DND-41 (cell line): ENCODE measurements at places on chromosomes 11 and 22.
A peak's percentile ranks its signal among the peaks of the same experiment; 100 is the strongest.

- peak; percentile 82 for DNase-seq
These were observed 4.3 kb upstream of the OSBPL5 start for GRCh38 chr11:3169255-3170043.

DNA sequence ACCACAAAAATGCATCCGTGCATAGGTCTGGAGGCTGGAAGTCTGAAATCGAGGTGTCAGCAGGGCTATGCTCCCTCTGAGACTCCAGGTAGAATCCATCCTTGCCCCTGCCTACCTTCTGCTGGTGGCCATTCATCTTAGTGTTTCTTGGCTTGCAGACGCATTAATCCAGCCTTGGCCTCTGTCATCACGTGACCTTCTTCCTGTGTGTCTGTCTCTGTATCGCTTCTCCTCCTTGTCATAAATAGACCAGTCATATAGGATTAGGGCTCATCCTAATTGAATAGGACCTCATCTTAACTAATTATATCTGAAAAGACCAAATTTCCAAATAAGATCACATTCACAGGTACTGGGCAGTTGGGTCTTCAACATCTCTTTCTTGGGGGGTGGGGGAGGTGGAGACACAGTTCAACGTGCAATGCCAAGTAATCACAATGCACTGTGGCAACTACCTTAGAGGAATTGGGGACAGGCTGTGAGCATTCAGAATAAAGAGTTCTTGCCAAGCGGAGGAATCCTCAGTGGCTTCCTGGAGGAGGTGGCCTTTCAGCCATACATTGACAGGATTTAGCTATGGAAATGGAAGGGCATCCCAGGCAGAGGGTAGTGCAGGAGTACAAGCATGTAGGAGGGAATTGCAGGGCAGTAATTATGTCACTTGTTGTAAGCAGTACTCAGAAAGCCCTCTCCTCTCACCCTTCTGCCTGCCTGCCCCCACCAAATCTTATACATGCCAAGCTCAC lies 96.2 kb upstream of the SYT13 start:
- no peak for DNase-seq

- no peak for DNase-seq
These were observed 6.5 kb upstream of the CSTPP1 start for GRCh38 chr11:46930089-46930488.

GRCh38 chr22:33873666-33874065 lies 46.6 kb downstream of the LARGE1 start:
- DNase-seq, result no peak

- no peak for DNase-seq
These were observed 241.4 kb downstream of the TTC28 start for GRCh38 chr22:28438183-28438768.

DNA sequence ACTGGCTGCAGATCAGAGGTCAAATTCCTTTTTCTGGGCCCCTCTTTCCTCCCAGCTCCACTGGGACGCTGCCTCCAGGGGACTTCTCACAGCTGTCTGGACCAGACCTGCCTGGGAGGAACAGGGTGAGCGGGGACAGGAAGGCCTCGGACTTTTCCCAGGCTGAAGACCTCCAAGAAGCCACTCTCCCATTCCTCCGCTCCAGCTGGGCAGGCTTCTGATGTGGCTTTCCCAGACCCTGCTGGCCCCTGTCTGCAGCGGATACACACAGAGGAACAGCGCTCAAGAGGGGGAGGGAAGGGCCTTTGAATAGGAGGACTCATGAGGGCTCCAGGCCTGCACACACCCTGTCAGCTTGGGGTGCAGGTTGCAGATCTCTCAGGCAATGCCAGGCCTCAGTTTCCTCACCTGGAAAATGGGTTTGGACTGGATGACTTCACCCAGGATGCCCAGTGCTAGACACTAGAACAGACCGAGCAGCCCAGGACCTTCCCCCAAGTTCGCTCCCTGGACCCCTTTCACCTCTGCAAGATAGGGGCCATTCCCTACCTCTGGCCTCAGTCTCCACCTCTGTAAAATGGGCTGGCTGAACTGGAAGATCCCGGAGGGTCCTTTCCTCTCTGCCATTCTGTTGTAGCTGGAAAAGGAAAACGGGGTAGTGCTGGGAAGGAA lies 36.6 kb downstream of the MB start:
- no peak for DNase-seq

DNA sequence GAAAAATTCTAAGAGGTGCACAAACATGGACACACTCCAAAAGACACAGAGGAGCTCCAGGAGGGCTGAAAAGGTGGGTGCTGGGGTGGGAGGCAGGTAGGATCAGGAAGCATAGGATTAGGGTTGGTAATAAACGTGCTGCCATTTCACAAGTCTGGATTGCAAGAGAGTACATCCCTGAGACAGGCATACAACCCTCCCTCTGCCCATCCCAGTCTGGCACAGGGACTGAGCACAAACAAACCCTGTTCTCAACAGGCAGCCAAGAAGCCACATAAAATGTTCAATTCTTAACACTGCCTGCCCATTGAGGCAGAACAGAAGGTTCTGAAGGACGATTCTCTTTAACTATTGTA lies 18.5 kb downstream of the SLC35F2 start:
- DNase-seq, result no peak

DNA sequence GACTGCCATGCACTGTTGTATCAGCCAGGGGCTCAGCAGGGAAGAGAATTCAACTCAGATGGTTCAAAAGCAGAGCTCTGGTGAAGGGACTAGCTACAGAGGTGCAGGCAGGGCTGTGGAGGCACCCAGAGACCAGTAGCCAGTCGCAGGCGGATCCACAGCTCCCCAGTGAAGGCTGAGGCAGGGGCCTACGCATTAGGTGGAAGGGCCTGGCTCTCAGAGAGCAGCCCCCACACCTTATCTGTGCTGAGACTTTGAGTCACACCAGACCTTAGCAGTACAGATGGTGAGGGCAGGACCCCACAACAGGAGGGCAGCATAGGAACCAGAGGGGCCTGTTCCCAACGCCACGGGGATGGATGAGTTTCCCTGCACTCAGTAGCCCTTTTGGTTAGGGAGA lies 189.6 kb downstream of the DSCAML1 start:
- no peak for DNase-seq

DNA sequence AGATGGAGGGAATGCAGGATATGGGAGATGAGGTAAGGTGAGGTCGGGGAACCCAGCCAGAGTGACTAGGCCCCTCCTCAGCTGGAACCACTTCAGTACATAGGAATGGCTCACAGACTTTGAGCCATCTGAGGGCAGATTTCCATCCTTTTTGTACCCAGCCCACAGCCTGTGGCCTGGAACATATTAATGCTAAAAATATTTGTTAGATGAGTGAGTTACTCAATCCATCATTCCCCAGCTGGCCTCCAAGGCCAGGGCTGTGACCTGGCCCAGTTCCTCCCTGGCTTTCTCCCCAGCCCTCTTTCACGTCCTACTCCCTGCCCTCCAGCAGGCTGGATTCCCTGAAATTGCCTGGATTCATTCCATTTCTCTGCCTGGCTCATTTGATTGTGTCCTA lies 57.2 kb upstream of the PRDM11 start:
- no peak for DNase-seq

DNA sequence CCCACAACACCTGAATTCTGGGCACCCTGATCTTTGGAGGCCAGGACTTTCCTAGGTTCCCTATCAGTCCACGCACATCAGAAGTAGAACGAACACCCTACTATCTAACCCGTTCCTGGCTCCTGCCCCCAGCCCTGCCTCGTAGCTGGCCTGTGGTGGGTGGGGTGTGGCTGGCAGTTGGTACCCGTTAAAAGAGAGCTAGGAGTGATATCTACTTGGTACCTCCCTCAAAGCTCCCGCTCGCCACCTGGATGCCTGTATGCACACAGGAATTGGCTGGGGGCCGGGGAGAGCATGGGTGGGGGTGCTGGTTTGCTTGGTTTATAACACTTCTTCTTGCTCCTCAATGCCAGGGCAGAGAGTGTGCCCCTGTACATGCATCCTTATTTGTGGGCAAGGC lies 14.0 kb upstream of the NECTIN1 start:
- no peak for DNase-seq

DNA sequence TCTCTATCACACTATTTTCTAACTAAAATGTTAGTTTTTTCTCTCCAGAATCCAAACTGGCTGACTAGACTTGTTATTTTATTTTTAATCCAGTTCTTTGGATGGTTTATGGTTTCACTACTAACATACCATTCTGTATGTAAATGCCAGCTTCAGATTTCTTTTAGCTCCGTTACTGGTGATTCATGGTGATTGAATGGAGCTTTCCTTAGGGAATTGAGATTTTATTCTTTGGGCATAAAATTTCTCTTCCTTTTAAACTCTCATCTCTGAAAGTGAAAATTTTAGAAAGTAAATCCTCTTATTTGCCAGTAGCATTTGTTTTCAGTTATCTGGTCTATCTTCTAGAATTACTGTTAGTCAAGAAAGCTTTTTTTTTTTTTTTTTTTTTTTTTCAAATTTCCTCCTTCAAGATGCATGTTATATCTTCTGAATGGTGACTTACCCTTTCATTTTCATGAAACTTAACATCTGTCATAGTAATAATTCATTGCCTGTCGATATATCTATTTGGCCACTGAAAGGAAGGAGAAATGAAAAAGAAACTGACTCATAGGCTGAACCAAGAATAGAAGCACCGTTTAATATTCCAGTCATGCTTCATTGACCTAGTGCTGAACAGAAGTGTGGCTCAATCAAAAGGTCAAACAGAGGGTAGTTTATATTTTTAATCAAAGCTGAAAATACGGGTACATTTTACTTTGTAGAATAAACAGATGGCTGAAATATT lies 6.4 kb downstream of the ENDOD1 start:
- DNase-seq, result no peak

GRCh38 chr11:34029176-34029575 lies 22.4 kb upstream of the CAPRIN1 start:
- no peak for DNase-seq

DNA sequence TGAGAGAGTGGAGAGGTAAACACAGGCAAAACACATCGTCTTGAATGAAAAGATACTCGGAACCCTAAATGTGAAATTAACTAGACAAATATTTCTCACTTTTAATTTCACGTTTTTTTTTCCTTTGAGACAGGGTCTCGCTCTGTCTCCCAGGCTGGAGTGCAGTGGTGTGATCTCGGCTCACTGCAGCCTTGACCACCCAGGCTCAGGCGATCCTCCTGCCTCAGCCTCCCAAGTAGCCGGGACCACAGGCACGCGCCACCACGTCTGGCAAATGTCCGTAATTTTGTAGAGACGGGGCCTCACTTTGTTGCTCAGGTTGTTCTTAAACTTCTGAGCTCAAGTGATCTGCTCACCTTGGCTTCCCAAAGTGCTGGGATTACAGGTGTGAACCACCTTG lies 7.4 kb upstream of the SHANK3 start:
- no peak for DNase-seq

- no peak for DNase-seq
These were observed 93.9 kb downstream of the DSCAML1 start for GRCh38 chr11:117702946-117703598.

- no peak for DNase-seq
These were observed 4.0 kb downstream of the VWCE start for GRCh38 chr11:61290905-61291690.

- DNase-seq, result no peak
These were observed 35.2 kb downstream of the LRRC10B start for GRCh38 chr11:61543606-61544306.

GRCh38 chr22:41836551-41836950 lies 3.6 kb downstream of the SREBF2 start:
- DNase-seq, result no peak
